ENCODE measurements at places on chromosomes 2 and 18.

GRCh38 chr2:60555066-60555782 lies 1.8 kb upstream of the BCL11A start:
- no peak for DNase-seq

DNA sequence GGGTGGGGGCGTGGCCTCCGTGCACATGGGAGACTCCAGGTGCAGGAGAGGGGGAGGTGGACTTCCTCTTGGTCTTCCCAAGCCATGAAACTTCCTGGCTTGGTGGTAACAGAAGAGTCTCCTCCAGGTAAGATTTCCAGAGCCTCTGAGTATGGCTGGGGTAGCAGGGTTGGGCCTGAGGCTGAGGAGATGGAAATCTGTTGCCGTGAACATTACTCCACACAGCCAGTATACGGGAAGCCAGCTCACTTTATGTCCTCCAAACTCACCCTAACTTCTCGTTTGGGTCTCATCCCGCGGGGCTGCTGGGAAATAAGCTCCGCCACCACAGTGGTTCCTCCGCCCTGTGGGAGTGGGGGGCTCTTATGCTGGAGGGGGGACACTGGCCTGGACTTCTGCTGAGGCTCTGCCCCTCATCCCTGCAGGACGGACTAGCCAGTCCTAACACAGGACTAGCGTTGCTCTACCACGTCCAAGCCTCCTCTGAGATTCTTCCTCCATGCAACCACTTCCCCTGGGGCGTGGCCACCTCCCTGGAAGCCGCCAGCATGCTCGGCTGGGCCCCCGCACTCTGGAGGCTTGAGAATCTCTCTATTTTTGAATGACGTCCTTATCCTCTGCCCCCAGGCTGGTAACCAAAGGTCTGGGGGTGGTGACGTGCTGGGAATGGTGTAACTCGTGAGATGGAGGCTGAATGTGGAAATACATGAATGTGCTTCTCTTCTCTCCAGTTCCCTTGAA lies 777 bp upstream of the RAB17 start:
- no peak for DNase-seq

GRCh38 chr18:23093772-23094171 lies 41.5 kb upstream of the CABLES1 start:
- no peak for DNase-seq

- DNase-seq: no peak
Measured at GRCh38 chr2:3023531-3023930, 354.1 kb downstream of the EIPR1 start.

DNA sequence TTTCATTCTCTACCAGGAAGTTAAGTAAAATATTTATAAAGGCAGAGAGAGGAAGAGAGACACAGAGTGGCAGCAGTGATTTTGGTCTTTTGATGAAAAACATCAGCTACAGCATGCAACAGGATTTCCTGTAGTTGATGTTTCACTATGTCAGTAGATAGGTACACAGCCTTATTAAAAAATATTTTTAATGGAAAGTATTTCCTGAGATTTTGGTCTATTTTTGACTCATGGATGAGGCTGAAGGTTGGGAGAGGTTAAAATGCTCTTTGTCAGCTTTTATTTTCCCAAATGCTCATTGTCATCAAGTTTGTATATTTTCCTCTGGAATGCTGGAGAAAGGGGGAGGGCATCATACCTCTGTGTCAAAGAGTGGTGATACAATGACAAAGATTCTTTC lies 1112.5 kb downstream of the CBLN2 start:
- no peak for DNase-seq

- DNase-seq: no peak
Measured at GRCh38 chr2:128601298-128602037, 282.8 kb upstream of the HS6ST1 start.

GRCh38 chr2:240227538-240228428 lies 87.3 kb upstream of the OTOS start:
- no peak for DNase-seq

GRCh38 chr2:165594231-165594934 lies 124.9 kb downstream of the CSRNP3 start:
- no peak for DNase-seq

DNA sequence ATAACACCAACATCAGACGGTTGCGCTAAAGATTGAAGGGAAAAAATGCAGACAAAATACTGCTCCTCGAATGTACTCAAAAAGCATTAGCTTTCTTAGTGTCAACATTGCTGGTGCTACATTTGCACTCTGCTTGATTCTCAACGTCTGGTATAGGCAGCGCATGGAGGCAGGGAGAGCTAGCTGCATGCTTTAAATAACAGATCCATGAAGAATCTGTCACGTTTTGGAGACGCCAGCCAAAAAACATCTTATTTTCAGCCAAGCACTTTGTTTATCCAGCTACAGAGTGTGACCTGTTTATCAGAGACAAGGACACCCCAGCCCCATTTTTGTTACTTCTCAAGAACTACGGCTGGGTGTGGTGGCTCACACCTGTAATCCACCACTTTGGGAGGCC lies 59.5 kb downstream of the APOB start:
- no peak for DNase-seq

GRCh38 chr2:43131890-43132682 lies 94.3 kb downstream of the ZFP36L2 start:
- no peak for DNase-seq

DNA sequence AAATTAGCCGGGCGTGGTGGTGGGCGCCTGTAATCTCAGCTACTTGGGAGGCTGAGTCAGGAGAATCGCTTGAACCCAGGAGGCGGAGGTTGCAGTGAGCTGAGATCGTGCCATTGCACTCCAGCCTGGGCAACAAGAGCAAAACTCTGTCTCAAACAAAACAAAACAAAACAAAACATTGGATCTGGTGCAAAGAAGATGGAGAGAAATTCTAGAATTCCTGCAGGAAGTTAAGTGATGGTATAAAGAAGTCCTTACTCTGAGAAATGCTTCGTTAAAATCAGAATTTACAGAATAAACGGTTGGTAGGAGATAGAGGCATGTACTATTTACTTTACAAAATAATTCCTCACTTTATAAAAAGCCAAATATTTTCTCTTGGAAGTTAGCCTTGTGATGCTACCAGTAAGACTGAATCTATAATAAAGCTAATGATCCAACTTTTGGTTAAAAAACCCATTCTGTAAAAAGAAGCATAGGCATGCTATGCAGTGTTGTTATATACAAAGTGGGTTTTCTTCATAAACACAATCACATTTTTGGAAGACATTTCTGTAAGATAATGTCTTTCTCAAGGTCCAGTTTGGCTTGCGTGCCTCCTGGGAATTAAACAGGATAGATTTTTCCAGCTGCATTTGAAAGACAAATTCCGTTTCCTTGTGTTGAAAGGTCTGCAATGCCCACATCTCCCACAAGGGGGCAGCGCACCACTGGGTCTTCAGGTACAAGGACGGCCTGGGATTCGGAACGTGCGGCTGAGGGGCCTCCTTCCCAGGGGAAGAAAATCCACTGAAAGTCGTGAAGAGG lies 35.6 kb upstream of the PNO1 start:
- DNase-seq: no peak

GRCh38 chr2:214575465-214575864 lies 164.6 kb downstream of the VWC2L start:
- DNase-seq: no peak

DNA sequence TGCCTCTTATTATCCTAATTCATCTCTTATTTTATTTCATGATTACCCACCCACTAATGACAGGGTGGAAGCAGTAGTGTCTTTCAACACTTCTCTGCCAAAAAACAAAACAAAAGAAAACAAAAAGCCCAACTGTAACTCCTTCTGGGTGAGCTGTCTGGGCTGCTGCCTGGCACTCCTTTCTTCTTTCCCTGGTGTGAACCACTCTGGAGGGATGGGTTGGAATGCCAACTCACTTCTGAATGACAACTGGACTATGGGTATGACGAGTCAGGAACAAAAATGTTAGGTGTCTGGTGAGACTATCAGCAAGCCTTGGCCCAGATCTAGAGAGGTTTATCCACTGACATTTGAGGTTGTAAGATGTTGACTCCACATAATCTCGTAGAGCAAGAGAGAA lies 88.3 kb upstream of the ITGB6 start:
- no peak for DNase-seq

- DNase-seq: no peak
Measured at GRCh38 chr18:22311301-22311700, 106.4 kb downstream of the CTAGE1 start.

DNA sequence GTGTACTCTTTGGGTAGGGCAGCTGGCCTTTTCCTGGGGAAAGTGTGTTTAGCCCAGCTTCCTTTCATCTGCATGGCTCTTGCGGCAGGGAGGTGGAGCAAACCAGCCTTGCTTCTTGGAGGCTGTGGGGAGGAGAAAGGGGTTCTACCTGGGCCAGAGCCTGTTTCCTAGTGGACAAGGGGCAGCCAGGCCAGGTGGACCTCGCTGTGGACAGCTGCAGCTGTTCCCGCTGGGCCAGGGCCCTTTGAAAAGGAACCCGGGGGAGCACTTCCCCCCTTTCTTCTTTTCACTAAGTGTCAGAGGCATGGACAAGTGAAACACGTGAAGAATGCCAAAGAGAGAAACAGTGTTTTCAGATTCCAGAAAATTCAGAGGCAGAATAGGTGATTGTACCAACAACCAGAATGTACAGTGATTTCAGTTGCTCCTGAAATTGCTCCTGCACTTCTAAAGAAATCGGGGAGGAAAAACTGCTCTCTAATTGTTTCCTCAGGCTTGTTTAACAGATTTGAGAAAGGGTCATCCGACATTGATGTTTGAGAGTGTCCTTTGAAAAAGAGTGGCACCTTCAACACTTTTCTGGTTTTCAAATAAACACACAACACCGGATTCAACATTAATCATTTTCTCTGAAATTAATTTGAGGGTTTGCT lies 3.9 kb downstream of the GLI2 start:
- no peak for DNase-seq

GRCh38 chr2:172888714-172889669 lies 153.3 kb downstream of the RAPGEF4 start:
- DNase-seq: no peak

DNA sequence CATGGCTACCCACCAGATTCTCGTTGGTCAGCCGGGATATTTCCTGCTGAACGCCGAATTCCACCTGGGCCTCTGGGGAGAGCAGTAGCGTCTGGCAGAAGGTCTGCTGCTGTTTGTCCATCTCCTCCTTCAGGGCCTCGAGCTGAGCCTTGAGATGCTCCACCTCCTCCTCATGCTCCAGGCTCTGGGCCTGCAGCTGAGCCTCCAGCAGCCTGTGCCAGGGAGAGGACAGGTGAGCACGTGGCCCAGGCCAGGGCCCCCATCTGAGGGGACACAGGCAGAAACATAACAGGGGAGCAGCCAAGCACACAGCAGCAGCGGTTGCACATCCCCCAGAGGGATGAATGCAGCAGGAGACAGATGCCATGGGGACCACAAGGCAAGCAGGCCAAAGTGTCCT lies 40.1 kb upstream of the ACAA2 start:
- no peak for DNase-seq

- no peak for DNase-seq
Measured at GRCh38 chr18:58226429-58226828, 182.4 kb downstream of the NEDD4L start.

DNA sequence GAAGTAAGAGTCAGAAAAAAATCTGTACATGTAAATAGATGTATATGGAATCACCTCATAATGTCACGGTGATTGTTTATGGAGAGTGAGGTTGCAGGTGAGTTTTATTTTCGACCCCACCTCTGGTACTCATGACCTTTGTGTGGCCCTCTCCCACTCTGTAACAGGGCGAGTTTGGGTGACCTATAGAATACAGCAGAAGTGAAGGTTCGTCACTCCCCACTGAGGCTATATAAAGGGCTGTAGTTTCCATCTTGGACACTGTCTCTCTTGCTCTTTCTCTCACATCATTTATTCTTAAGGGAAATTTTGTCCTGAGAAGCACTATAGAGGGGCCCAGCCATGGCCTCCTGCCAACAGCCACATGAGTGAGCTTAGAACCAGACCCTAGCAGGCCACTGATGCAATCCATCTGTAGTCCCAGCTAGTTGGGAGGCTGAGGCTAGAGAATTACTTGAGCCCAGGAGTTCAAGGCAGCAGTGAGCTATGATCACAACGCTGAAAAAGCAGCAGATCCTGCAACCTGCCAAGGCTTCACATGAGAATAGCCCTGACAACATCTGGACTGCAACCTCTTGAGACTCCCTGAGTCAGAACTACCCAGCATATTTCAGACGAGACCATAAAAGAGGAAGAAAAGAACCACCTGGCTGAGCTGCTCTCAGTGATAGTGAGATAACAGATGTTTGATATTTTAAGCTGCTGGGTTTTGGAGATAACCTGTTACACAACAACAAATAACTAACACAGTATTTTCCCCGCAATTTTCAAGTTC lies 74.3 kb upstream of the SLC1A4 start:
- no peak for DNase-seq

- DNase-seq: no peak
Measured at GRCh38 chr2:235936493-235936892, 231.7 kb downstream of the GBX2 start.

DNA sequence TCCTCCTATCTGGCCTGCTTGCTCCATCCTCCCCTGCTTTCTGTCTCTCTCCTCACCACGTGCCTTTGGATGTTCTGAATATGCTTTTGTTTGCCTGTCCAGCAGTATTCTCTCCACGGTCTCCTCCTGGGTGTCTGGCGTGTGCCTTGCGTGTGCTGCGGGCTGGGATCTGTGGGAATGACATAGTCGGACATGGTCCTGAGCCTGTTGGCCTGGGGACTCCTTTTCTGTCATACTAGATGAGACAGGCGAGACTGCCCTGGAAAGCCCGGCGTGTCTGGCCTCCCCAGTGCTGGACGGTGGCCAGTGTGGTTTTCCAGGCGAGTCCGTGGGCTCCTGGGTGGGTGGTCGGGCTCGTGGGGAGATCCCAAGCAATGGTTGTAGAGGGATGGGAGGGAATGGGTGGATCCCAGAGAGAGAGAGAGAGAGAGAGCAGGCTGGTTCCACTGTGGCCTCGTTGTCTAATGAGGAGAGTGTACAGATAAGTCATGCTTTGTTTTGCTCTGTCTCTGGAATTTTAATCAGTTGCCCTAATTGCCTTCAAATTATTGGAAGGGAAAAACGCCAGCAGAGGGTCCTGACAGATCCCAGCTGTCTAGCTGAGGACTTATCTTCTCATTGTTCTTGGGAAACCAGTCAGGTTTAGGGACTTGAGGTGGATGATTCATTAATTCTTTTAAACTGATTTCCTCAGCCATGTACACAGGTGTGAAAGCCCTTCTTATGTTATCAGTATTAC lies 58.3 kb downstream of the HPCAL1 start:
- no peak for DNase-seq

DNA sequence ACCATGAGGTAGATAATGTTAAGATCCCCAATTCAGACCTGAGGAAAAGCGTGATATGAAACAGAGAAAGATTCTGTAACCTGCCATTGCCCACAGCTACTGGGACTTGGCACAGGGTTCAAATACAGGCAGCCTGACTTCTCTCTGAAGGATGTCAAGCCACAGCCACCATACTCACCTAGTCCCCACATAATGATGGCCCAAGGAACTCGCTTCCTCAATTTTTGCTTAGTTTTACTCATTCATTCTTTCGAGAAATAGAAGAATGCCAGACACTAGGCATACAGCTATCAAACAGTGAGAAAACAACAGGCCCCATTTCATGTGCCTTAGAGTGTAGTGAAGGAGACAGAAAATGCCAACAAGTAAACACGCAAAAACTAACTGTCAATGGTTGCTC lies 980 bp upstream of the SULT1C4 start:
- no peak for DNase-seq

GRCh38 chr2:161076936-161077335 lies 83.3 kb upstream of the TANK start:
- no peak for DNase-seq
